Adrenal gland (tissue), 19 donors: ENCODE measurements at places on chromosomes 5 and 9. TPM values are rescaled to one million over a fixed set of nuclear protein-coding genes. Genes with fewer than 3 reads are reported as not detected.

DNA sequence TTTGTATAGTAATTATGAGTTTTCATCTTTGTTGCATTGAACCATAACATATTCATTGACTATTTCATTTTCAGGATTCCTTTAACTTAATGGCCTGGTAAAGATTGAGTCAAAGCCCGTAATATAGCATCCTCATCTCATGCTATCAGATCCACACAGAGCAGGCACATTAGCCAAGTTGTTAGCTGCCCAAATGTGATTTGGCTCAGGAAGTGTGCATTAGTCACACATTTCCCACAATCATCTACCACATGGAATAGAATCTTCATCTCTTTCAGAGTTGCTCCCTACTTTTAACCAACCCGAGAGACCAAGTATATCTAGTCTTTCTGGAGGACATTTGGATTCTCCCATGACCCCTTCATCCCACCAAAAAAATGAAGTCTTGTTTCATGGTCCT lies 481.0 kb upstream of the PTGER4 start:
- no peaks in the 10 kb centered on the region for H3K36me3 ChIP-seq
- H3K27me3 ChIP-seq, result no peaks in the 10 kb centered on the region
- DNase-seq, result no peak
- no peak overlapping the region for H3K27ac ChIP-seq
- no peaks in the 10 kb centered on the region for H3K4me1 ChIP-seq

Gene GFI1B
- 0.46 TPM for total RNA-seq

Gene BTNL3
- 0.25 TPM for total RNA-seq

Gene CANX
- total RNA-seq, result 519 TPM

Gene HTR4
- 0.35 TPM for total RNA-seq

DNA sequence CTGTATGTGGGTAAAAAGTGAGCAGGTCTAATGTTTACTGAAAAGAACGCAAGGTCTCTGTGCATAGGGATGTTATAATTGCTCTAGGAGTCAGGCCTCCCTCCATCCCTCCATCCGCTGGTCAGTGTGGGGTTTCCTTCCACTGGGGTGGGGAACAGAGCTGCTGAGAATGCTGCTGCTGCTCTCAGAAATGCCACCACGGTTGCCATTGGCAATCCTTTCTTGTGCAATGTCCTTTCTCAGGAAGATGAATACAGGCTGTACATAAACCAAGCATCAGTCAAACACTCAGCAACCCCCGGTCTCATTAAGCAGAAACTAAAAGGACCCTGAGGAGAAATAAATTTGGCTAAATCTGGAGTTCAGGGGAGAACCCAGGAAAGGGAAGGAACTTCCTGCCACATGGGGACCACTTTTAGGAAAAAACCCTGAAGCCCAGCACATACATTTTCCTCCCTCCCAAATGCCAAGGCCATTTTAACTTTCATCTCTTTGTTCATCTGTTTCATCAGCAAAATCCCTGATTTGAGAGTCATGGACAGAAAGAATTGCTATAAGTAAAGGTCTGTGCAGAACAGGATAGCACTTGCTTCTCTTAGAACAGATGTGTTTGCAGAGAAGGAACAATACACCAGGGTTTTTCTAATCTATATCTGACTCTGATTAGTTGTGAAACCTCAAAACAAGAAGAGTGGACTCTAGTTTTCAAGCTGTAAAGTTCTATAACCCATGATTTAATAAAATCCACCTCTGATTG lies 70.4 kb upstream of the SLC1A3 start:
- no peaks in the 10 kb centered on the region for H3K36me3 ChIP-seq
- H3K4me1 ChIP-seq, result peaks cover 8% of the 10 kb centered on the region
- no peak overlapping the region for H3K4me3 ChIP-seq
- no peak overlapping the region for H3K27ac ChIP-seq
- H3K27me3 ChIP-seq, result peaks cover 10% of the 10 kb centered on the region

DNA sequence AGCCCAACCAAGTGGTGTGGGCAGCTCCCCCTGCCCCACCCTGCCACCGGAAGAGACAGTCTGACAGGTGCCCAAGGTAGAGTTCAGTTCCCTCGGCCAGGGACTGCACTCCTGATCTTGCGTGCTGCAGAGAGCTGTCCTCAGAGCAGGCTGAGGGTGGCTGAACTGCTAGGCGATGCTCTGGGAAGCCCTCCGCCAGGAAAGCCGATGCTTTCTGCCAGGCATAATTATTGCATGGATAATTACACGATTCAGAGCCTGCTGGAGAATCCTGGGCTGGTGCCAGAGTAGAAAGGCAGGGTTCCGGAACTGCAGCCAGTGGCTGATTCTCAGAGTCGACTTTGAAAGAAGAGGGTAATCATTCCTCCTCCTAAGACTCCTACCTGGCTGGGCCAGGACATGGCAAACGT lies 19.3 kb downstream of the KCNIP1 start:
- DNase-seq, result no peak
- H3K36me3 ChIP-seq, result no peaks in the 10 kb centered on the region
- H3K4me3 ChIP-seq, result no peak overlapping the region
- H3K27me3 ChIP-seq, result no peaks in the 10 kb centered on the region
- H3K27ac ChIP-seq, result no peak overlapping the region

GRCh38 chr5:14699807-14700400 lies 35.4 kb downstream of the OTULIN start:
- H3K4me3 ChIP-seq, result no peak overlapping the region
- no peak for DNase-seq
- H3K4me1 ChIP-seq, result no peaks in the 10 kb centered on the region

GRCh38 chr5:5629607-5629978 lies 207.1 kb downstream of the ICE1 start:
- H3K27ac ChIP-seq, result no peak overlapping the region
- H3K36me3 ChIP-seq, result no peaks in the 10 kb centered on the region
- no peaks in the 10 kb centered on the region for H3K27me3 ChIP-seq

Gene PHYHD1
- 56.5 TPM for total RNA-seq

DNA sequence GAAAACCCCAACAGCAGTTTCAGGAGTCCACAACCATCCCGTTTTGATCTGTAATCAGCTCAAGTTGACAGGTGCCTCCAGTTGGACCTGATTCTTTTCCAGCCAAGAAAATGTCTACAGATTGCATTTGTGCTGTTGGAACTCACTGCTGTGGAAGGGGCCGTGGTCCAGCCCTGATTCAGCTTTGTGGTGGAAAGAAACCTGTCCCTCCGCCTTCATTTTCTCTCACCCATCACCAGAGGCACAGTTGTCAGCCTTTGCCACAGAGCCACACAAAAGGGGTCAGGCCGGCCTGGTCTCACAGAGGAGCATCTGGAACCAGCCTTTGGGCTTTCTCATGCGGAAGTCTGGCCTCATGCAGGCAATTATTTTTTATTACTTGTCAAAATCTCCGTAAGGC lies 483.6 kb downstream of the GADD45G start:
- no peaks in the 10 kb centered on the region for H3K27me3 ChIP-seq
- H3K4me3 ChIP-seq, result no peak overlapping the region
- no peaks in the 10 kb centered on the region for H3K36me3 ChIP-seq
- H3K27ac ChIP-seq, result no peak overlapping the region

Gene SLC28A3
- total RNA-seq, result not detected

Gene TEK
- 21.6 TPM for total RNA-seq

DNA sequence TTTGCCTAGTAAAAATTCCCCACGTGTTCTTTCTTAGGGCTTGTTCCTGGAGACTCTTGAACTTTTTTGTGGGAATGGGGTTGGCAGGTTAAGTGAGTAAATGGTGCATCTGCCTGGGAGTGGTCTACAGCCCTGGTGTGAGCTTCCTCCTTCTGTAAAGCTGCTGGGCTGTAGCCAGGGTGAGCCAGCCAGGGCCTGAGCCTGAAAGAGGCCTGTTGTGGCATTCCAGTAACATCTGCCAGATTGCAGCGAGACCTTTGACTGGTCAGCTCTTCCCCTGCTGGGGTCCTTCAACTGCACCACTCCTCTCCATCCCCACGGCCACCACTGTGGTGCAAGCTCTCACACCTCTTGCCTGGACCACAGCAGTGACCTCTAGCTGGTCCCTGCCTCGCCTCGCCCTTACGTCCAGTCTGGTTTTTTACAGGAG lies 47.5 kb downstream of the SLC22A5 start:
- no peaks in the 10 kb centered on the region for H3K27me3 ChIP-seq
- no peak overlapping the region for H3K4me3 ChIP-seq
- DNase-seq, result no peak
- H3K4me1 ChIP-seq, result peaks cover 78% of the 10 kb centered on the region

DNA sequence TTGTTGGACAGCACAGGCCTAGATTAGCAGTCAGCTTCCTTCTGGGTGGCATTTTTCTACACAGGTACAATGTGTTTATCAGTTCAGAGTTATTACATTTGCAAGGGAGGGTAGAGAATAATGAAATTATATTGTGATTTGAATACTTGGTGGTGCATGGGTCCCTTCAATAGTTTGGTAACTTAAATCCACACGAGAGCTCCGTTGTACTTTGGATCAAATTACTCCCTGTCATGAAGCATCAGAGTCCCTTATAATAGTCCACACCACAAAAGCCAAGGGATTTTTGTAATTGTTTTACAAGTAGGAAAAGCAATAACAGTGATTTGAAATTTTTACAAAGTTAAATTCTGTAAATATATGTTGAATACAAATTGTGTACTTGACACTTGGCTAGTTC lies 552.4 kb downstream of the PDE4D start:
- no peaks in the 10 kb centered on the region for H3K27me3 ChIP-seq
- H3K4me1 ChIP-seq, result no peaks in the 10 kb centered on the region
- DNase-seq, result no peak
- no peaks in the 10 kb centered on the region for H3K36me3 ChIP-seq

Gene ZNF169
- total RNA-seq, result 34.9 TPM

- no peak overlapping the region for H3K27ac ChIP-seq
- no peaks in the 10 kb centered on the region for H3K27me3 ChIP-seq
- no peaks in the 10 kb centered on the region for H3K36me3 ChIP-seq
- H3K4me1 ChIP-seq, result no peaks in the 10 kb centered on the region
Measured at GRCh38 chr5:3489239-3489843, 106.3 kb upstream of the IRX1 start.

- H3K4me1 ChIP-seq, result peaks cover 13% of the 10 kb centered on the region
- DNase-seq, result no peak
- H3K27me3 ChIP-seq, result no peaks in the 10 kb centered on the region
- no peak overlapping the region for H3K4me3 ChIP-seq
- no peaks in the 10 kb centered on the region for H3K36me3 ChIP-seq
- no peak overlapping the region for H3K27ac ChIP-seq
Measured at GRCh38 chr9:79591458-79591857, 19.7 kb downstream of the TLE4 start.

DNA sequence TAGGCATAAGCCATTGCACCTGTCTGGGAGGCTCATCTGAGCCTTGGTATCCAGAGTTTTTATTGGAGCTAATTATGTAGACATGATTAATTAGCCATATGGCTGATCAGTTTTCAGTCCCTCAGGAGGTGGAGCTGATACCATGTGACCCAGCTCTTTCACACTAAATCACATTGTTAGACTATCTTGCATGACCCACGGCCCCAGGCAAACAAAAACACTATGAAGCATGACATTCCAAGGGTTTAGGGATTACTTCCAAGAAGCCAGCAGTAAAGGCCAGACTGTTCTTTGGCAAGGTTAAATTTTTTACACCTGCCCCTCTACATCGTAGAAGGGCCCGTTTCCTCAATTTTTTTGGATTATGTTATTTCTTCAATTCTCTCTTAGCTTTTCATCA lies 5.0 kb upstream of the C5orf24 start:
- no peak for DNase-seq
- no peaks in the 10 kb centered on the region for H3K27me3 ChIP-seq
- H3K36me3 ChIP-seq, result peaks cover 10% of the 10 kb centered on the region
- H3K4me1 ChIP-seq, result peaks cover 20% of the 10 kb centered on the region
- no peak overlapping the region for H3K27ac ChIP-seq
- H3K4me3 ChIP-seq, result no peak overlapping the region

DNA sequence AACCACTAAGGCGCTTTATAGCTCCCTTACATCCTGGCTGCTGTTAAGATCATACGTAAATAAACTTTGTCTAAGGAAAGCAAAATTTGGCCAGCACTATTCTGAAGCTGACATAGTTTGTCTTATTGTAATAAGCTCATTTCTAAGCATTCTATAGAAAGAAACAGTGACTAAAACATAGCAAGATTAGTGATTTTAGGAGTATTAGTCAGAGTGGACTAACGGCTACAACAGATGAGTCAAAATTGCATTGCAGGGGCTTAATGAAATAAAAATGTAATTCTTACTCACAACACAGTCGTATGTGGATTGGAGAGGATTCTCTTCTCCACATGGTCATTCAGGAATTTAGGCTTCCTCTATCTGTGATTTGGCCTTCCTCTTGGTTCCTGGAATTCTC lies 347.6 kb downstream of the GADD45G start:
- H3K4me1 ChIP-seq, result peaks cover 8% of the 10 kb centered on the region
- no peaks in the 10 kb centered on the region for H3K36me3 ChIP-seq
- peak overlapping the region; percentile 10 for H3K27ac ChIP-seq
- H3K27me3 ChIP-seq, result no peaks in the 10 kb centered on the region
- DNase-seq, result no peak

- H3K27me3 ChIP-seq, result no peaks in the 10 kb centered on the region
- H3K4me3 ChIP-seq, result no peak overlapping the region
- no peaks in the 10 kb centered on the region for H3K36me3 ChIP-seq
- no peak overlapping the region for H3K27ac ChIP-seq
- no peak for DNase-seq
Measured at GRCh38 chr9:16683326-16683725, 187.1 kb downstream of the BNC2 start.

DNA sequence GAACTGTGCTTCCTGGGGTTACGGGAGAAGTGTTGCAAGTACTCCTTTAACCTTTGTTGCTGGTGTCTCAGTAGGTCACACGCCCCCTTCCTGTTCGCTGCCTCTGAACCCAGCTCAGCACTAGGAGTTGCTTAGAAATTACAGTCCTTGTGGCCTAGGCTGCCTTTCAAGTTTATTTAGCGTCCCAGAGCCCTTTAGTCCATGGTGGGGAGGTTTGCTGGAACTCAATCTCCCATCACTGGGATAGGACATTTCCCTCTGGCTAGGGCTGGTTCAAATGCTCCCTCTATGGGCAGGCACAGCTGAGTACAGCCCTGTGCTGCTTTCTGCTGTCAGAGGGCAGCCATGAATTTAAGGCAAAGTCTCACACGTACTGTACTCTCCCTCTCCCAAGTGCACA lies 4.7 kb downstream of the IFNA8 start:
- H3K36me3 ChIP-seq, result no peaks in the 10 kb centered on the region
- no peaks in the 10 kb centered on the region for H3K4me1 ChIP-seq
- no peak for DNase-seq
- H3K27me3 ChIP-seq, result peaks cover 4% of the 10 kb centered on the region

- peaks cover 40% of the 10 kb centered on the region for H3K4me1 ChIP-seq
- no peak for DNase-seq
- H3K27ac ChIP-seq, result peak overlapping the region; percentile 92
Measured at GRCh38 chr9:36142510-36143244, 6.1 kb downstream of the GLIPR2 start.

GRCh38 chr5:916441-917293 lies 24.0 kb downstream of the TRIP13 start:
- H3K27me3 ChIP-seq, result no peaks in the 10 kb centered on the region
- no peaks in the 10 kb centered on the region for H3K36me3 ChIP-seq
- H3K4me3 ChIP-seq, result no peak overlapping the region
- no peak for DNase-seq
- H3K27ac ChIP-seq, result no peak overlapping the region
- no peaks in the 10 kb centered on the region for H3K4me1 ChIP-seq

Gene MORN5
- total RNA-seq, result not detected

GRCh38 chr5:23223846-23224245 lies 283.6 kb upstream of the PRDM9 start:
- H3K4me3 ChIP-seq, result no peak overlapping the region
- no peaks in the 10 kb centered on the region for H3K27me3 ChIP-seq
- no peaks in the 10 kb centered on the region for H3K36me3 ChIP-seq
- no peak overlapping the region for H3K27ac ChIP-seq
